Stimulated activated CD8-positive, alpha-beta memory T cell treated with anti-CD3 and anti-CD28 coated beads, Interleukin-15, amount 100 ng/mL, for 1 hour (primary cell): ENCODE measurements at places on chromosomes 4 and X.

DNA sequence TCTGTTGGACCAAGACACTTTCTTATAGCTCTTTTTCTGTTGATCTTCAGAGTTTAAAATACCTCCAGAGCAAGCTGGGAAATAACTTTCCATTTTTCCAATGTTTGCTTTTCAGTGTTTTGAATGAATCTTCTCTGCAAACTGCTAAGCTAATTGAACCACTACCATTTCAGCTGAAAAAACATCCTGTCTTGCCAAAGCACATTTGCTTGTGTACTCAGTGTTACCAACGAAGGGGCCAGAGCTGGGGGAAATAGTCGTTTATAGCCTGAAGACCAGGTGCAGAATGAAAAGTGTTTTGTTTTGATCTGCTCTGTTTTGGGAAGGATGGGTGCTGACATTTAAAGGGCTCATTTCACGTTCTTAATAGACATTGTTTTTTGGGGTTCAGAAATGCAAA lies 88.4 kb upstream of the CLNK start:
- no peak for DNase-seq

DNA sequence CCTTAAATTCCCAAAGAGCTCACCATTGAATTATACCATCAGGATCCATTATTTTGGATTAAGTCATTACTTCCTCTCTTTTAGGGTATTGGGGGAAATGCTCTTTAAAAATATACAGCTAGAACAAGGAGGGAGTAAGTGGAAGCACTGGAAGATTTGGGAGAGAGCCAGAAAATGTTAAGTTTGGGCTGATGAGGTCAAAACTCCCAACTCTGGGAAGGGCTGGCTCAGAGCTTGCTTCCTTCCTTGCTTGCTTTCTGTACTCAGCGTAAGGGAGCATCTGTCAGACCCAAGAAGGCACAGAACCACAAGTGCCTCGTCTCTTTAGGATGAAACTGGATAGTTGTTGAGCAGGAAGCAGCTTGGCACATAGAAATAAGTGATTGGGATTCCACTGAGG lies 138.2 kb downstream of the GUCY2F start:
- DNase-seq, result no peak

GRCh38 chr4:76687746-76688448 lies 210.0 kb downstream of the SOWAHB start:
- DNase-seq, result no peak

DNA sequence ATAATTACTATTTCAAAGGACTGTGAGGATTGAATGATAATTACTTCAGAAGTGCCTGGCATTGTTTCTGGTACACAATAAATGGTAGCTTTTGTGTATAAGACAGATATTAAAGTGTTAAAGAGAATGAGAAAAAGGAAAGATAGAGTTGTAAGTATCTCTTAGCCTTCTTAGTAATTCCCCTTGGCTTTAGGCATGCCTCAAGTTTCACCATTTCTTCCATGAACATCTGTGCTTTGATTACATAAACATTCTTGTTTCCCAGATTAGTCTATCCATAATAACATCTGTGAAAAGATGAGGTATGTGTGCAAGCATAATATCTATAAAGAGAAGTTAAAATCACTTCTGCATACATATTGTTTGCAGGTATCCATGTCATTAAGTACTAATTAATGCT lies 230.9 kb upstream of the TEX13A start:
- DNase-seq, result no peak

DNA sequence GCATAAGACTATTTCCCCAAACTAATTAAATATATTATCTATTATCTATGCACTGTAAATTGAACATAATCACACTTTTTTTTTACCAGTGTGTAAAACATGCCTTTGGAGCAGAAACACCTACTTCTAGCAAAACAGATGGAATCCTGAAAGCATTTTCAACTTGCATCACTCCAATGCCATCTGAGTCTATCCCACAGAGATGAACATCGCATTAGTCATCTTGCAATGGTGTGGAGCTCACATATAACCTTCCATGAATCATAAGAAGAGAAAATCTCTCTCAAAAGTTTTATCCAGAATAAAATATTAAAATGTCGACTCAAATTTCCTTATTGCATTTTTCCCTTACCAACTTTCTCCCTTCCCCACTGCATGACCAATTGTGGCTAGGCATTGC lies 406.7 kb upstream of the ACTRT1 start:
- no peak for DNase-seq

GRCh38 chrX:82163701-82164100 lies 961.8 kb downstream of the SH3BGRL start:
- DNase-seq, result no peak

DNA sequence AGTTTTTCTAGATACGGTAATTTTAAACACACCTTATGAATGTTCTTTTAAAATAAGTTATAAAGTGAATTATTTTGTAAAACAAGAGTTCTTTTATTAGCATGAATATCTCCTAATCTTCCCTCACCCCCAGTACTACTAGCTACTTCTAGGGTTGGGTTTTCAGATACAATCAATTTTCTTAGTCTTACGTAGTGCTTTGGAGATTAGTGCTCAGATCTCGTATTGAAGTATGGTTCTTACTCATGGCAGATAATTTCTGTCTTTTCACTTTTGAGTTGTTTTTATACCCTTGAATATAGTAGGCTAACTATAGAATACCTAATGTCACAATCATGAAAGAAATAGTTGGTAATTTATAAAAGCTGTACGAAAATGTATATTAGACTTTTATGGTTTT lies 43.2 kb downstream of the CDKL5 start:
- no peak for DNase-seq

- DNase-seq, result no peak
Observed at GRCh38 chr4:82786828-82787227, 11.8 kb downstream of the SCD5 start.

GRCh38 chr4:70877556-70877955 lies 24.6 kb upstream of the MOB1B start:
- DNase-seq, result no peak

DNA sequence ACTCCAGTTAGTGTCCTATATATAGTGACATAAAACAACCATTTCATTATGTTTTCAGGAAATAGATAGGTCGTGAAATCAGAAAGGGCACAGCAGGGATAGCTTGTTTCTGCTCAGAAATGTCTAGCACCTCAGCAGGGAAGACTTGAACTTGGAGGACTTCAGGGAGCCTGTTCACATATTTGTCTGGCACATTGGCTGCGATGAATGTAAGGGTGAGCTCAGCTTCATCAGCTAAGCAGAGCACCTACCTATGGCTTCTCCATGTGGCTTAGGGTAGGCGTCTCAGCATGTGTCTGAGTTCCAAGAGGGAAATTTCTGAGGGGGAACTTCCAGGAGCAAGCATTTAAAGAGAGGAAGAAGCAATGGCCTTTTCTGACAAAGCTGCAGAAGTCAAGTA lies 126.2 kb downstream of the PCDH10 start:
- no peak for DNase-seq

GRCh38 chr4:54992266-54992665 lies 133.1 kb downstream of the KDR start:
- DNase-seq, result no peak

- no peak for DNase-seq
Observed at GRCh38 chrX:23938690-23939089, 30.9 kb downstream of the CXorf58 start.

GRCh38 chr4:858831-859451 lies 33.0 kb upstream of the CPLX1 start:
- no peak for DNase-seq
